T follicular helper cell (primary cell): ENCODE measurements at places on chromosomes 6 and 20.

GRCh38 chr20:39825524-39825923, 863.4 kb downstream of the DHX35 start:
- DNase-seq: no peak

DNA sequence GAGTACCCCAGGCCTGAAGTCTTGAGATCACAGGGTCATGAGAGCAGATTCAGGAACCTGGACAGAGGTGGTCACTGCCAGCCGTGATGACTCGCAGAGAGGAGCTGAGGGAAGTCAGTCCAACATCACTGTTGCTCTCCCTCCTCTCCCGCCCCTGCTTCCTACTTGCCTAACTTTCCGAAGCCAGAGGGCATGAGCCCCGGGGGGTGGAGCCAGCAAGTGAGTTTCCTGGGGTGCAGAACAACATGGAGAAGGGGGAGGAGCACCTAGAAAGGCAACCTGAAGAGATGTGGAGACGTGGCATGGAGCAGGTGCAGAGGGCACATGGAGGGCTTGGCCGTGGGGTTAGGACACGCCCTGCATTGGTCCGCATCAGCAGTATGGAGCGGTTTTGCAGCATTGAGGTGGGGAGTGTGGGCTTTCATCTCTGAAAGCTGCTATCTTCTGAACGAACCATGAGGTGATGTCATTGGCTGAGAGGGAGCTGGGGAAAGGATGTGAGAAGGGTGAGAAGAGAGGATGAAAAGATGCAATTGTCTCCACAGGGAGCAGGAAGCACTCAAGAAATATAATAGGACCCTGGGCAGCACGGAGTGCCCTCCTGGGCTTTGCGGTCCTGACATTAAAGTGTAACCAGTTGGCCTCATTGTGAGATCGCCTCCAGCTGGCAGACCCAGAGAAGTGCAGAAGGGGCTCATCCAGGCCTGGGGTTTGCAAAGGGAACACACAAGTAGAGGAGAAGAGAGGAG, 25.0 kb downstream of the GDAP1L1 start:
- no peak for DNase-seq

DNA sequence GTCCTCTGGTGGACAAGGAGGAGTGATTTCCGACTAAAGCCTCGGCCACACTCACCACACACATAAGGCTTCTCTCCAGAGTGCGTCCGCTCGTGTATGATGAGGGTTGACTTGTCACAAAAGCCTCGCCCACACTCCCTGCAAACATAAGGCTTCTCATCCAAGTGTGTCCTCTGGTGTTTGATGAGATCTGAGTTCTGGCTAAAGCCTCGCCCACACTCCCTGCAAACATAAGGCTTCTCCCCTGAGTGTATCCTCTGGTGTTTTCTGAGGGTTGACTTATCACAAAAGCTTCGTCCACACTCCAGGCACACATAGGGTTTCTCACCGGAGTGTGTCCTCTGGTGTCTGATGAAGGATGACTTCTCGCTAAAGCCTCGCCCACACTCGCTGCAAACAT, 12.9 kb upstream of the SNRPB start:
- no peak for DNase-seq

DNA sequence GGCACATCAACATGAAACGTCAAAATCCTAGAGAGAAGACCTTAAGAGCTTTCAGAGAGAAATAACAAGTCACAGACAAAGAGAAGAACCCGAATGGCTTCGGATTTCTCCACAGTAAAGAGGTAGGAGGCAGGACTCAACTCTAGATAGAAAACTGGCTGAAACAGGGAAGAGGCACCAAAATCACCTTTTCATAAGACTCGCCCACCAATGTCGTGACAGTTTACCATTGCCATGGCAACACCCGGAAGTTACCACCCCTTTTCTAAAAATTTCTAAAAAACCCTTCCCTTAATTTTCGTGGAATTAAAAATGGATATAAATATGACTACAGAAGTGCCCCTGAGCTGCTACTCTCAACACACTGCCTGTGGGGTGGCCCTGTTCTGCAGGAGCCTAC, 12.3 kb upstream of the DEFB121 start:
- no peak for DNase-seq

GRCh38 chr6:113860181-113860955, 3.2 kb downstream of the MARCKS start:
- no peak for DNase-seq

DNA sequence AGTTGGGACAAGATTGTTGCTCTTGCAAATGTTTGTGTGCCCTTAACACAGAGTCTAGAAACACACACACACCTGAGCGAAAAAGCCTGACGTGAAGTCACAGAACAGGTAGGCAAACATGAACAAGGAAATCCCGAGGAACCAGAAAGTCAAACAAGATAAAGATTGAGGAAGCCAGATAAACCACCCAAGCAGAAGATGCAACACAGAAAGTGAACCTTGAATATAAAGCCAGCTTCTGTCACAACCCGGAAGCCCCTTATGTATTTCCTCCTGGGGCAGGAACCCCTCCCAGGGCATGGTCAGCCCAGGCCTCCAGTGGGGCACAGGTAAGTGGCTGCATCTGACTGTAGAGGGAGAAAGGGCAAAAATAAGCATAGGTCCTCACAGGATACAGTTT, 158.2 kb upstream of the SUPT3H start:
- DNase-seq: no peak

DNA sequence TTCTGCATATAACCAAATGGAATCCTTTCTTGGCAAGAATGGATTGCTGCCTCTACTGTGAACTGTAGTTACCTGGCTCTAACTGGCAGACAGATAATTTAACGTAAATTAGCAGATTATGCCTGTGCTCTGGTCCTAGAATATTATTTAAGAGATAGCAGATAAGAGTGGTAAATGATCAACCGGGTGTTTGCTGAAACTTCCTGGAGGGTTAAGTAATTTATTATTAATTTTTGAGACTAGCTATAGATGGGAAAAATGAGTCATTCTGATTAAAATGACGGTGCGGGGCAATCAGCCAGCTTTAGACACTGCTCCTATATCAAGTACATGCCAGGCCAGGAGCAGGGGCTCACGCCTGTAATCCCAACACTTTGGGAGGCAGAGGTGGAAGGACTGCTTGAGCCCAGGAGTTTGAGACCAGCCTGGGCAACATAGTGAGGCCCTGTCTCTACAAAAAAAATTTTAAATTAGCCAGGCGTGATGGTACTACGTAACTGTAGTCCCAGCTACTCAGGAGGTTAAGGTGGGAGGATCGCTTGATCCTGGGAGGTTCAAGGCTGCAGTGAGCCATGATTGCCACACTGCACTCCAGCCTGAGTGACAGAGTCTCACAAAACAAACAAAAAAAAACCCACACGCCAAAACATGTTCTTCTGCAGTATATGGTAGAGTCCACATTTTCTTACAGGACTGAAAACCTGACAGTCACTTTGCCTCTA, 22.6 kb downstream of the B4GALT5 start:
- no peak for DNase-seq

DNA sequence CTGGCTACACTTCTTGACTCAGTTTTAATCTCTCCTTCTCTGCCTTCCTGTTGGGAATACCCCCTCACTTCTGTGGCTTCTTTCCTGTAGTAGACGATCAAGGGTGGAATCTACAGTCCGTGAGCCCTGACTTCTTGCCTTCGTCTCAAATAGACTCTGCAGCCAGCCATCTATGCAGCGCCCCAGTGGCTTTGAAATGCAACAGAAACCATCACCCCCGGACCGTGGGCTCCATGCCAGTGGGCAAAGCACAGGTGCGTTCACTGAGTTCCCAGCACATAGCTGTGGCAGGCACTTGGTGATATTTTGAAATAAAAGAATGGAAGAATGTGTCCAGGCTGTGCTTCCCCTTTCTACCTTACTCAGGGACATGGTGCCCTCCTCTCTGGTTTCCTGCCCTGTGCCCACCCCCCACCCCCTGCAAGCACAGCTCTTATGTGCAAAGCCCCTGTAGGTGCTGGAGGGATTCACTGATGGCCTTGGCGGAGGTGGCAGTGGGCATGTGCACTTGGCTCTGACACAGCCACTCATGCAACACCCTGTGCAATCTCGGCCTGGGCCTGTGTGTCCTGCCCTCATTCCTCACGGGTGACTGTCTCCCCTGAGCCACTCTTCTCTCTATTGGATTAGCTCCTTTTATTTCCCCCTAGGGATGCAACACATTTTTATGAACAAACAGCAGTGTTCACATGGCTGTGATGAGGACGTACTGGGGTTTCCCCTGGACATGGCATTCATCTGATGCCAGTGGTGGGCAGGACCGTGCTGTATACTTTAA, 5.5 kb upstream of the CDSN start:
- no peak for DNase-seq
